Stimulated activated CD4-positive, alpha-beta T cell treated with anti-CD3 and anti-CD28 coated beads, TNF-alpha, amount 100 ng/mL, for 24 hours (primary cell): ENCODE measurements at places on chromosomes 5 and 9.

- DNase-seq: no peak
Observed at GRCh38 chr9:79616971-79617370, 45.2 kb downstream of the TLE4 start.

GRCh38 chr9:97366476-97366875 lies 45.4 kb upstream of the TDRD7 start:
- DNase-seq: no peak

GRCh38 chr9:131971482-131972074 lies 108.1 kb downstream of the MED27 start:
- DNase-seq: no peak

- DNase-seq: no peak
Observed at GRCh38 chr9:39588500-39589137, 233.2 kb downstream of the SPATA31A1 start.

GRCh38 chr5:57505272-57506200 lies 22.9 kb upstream of the ACTBL2 start:
- DNase-seq: no peak

DNA sequence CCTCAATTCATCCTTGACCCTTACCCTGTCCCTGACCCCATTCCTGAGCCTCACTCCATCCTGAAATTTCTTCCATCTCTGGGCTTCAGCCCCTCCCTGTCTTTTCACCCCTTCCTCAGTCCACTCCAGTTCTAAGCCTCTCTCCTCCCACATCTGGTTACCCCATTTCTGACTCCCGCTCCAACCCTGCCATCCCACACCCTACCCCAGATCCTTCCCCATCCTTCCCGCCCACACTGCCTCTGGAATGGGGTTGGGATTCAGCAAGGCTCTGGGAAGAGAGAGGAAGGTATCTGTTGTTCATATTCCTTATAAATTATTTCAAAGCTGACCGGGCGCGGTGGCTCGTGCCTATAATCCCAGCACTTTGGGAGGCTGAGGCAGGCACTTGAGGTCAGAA lies 29.9 kb upstream of the MVB12B start:
- DNase-seq: no peak

- no peak for DNase-seq
Observed at GRCh38 chr5:98713027-98713426, 60.4 kb upstream of the RGMB start.

DNA sequence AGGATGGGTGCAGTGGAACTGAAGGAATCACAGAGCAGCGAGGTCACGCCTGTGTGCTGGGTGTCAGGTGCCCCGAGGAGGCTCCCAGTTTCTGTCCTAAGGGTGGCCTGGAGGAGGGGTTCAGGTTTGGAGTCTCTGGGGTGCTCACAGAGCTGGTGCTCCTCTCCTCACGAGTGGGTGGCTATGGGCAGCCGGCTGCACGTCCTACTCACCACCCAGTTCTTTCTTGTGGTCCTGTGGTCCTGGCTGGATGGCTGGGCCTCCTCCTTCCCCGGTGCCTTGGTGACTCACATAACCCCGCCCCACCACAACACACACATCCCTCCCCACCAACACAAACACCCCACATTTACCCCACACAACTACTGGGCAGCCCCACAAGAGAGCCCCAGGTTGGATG lies 9.9 kb upstream of the PTGS1 start:
- no peak for DNase-seq

DNA sequence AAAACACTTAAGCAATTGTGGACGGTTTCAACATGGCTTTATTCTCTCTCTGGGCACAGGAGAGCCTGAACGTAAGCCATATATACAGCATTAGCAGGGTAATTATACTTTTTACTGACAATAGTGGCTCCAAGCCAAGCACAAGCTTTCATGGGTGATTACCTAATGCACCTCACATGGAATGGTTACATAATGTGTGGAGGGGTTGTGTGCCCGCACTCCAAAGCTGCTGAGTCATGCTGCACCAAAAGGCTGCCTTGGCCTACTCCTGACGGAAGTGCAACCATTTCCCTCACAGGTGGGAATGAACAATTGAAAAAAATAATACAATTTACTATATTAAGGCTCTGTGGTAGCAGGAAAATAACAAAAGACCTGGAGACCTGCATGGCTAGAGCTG lies 86.5 kb upstream of the ATP10B start:
- no peak for DNase-seq

GRCh38 chr5:67591491-67591890 lies 394.9 kb upstream of the CD180 start:
- DNase-seq: no peak

DNA sequence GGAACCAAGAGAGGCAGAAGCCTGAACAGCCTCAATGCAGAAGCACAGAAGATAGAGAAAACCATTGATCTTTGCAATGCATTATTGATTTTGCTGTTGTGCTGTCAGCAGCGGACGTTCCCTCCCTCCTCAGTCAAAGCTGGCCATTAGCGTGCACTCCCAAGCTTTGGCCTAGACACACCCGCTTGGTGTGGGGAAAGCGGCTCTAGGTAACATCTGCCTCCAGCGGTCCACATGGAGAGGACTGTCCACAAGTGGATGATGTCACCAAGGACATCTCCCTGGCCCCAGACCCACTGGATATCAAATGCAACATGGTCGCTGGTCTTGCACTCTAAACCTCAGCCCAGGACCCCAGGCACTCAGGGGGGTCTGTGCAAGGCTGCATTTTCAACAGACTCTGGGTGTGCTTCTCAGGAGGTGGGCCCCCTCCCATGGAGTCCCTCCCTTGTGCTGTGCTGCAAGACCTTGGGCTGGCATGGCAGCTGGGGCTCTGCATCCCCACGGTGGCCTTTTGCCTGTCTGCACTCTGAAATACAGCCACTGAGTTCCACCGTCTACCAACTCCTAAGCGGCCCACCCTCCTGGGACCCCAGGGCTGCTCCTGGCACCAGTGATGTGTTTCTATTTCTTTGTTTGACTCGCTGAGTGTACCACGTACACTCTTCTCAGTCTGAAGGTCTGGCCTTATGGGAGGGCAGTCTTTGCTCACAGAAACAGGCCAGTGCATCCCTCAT lies 1.9 kb downstream of the SEMA4D start:
- no peak for DNase-seq

DNA sequence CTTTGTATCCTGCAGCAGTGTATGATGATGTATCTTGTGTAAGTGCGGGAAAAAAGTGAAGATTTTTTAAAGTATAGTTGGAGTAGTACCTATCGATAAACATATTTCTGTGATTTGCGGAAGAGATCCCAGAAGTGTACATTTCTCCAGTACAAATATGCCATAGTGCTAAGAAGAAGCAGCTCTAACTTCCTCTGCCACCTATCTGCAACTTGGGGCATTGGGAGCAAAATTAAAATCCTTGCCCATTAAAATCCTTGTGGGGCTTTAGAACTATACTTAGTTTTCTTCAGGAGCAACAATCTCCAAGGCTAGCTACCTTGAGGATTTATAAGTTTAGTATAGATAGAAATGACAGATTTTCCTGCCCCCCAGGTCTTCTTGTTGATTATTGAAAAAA lies 123.7 kb downstream of the VCAN start:
- DNase-seq: no peak

- DNase-seq: no peak
Observed at GRCh38 chr5:2869471-2869870, 118.0 kb upstream of the IRX2 start.

- DNase-seq: no peak
Observed at GRCh38 chr9:22528485-22528884, 81.9 kb downstream of the DMRTA1 start.

GRCh38 chr5:98624145-98624880 lies 149.2 kb upstream of the RGMB start:
- DNase-seq: no peak

DNA sequence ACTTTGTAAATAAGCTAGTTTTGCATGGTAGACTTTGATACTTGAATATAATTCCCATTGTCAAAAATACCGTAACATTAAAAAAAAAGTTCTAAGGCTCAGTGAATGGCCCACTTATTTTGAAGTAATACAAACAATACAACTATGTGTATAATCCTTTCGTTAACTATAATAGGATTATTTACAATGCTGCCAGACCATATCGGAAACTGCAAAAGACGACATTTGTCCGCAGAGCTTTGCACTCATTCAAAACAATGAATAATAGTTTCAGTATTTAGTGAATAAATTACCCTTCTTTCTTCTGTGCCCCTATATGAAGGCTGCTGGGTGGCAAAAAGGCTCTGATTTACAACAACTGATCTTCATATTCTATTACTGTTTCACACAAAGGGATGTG lies 121.8 kb downstream of the DROSHA start:
- DNase-seq: no peak

DNA sequence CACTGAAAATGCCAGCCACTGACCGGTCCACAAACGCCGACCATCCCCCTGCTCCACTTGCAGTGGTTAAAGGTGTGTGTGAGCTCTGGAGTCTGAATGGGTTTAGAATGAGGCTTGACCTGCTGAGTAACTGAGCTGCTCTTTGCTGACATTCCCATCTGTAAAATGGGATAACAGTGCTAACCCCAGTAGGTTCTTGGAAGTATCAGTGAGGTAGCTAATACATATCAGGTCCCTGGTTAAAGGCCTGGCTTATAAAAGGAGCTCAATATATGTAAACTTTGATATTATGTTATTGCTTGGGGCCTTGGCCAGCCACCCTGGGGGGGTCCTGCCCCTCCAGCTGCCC lies 31.1 kb upstream of the DAB2IP start:
- DNase-seq: no peak

DNA sequence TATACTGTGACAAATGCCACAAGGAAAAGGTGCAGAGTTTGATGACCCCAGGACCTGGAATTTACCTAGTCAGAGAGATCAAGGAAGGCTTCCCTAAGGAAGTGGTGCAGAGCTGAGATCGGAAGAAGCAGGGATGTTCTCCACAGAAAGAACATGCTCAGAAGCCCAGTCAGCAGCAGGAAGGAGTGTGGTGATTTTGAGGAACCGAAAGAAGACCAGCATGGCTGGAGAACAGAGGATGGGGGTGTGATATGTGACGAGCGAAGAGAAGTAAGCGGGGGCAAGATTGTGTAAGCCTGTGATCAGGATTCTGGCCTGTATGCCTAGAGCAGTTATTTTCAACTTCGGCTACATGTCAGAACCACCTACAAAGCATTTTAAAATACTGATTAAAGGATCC lies 18.7 kb upstream of the PIK3R1 start:
- DNase-seq: no peak

- DNase-seq: no peak
Observed at GRCh38 chr5:122089096-122090013, 11.3 kb upstream of the LOX start.

- no peak for DNase-seq
Observed at GRCh38 chr5:16889203-16889971, 46.7 kb downstream of the MYO10 start.

DNA sequence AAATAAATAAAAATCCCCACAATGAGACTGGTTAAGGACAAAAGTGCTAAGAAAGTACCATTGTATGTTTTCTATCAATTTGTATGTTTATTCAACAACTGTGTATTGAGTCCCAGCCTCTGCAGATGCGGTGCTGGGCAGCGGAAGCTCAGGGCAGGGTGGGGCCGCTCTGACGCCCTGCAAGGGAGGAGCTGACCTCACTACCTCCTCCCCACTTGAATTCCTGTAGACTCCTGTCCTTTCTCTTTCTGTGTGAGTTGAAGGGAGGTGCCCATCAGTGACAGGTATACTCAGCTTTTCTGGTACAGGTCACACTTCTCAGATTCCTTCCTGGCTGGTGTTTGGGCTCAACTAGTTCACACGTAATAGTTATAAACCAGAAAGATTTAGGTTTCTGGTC lies 27.0 kb downstream of the ANGPTL2 start:
- no peak for DNase-seq

GRCh38 chr9:121277518-121278295 lies 9.7 kb downstream of the GSN start:
- DNase-seq: no peak

GRCh38 chr9:98034593-98035546 lies 21.7 kb upstream of the NANS start:
- DNase-seq: peak; percentile 90

GRCh38 chr9:11318946-11319345 lies 706.1 kb upstream of the PTPRD start:
- DNase-seq: no peak

DNA sequence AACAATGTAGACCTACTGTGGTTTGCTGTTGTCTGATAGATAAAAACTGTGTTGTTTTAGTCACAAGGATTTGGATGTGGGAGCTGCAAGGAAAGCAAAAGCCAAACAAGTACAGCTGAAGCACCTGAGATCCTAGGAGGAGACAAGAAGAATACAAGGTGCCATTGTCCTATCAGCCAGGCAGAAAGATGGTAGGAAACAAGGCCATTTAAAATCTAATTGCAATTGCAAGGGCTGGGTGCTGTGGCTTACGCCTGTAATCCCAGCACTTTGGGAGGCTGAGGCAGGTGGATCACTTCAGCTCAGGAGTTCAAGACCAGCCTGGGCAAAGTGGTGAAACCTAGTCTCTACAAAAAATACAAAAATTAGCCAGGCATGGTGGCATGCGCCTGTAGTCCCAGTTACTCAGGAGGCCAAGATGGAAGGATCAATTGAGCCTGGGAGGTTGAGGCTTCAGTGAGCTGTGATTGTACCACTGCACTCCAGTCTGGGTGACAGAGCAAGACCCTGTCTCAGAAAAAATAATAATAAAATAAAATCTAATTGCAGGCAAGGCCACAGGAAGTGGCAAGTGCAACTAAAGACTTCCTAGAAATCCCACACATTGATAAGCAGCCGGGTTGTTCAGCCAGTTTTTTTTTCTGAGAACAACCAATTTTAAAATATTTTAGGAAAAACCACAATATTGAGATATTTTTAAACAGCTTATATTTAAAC lies 22.6 kb downstream of the DOCK8 start:
- no peak for DNase-seq

GRCh38 chr9:110126986-110127864 lies 80.7 kb downstream of the C9orf152 start:
- no peak for DNase-seq

DNA sequence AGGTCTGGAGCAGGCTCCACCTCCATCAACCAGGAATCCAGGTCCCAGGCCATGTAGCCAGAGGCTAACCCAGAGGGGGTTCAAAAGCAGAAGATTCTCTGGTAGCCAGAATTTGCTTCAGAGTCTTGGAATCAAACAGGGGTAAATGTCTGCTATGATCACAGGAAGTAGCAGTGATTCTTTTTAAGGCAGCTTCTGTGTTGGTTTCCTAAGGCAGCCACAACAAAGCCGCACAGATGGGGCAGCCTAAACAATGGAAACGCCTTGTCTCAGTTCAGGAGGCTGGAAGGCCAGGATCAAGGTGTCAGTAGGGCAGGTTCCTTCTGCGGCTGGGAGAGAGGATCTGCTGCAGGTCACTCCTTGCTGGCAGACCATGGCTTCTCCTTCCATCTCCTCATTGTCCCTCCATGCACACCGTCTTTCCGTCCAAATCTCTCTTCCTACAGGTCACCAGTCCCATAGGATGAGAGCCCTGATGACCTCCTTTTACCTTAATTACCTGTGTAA lies 167.3 kb downstream of the ROR2 start:
- no peak for DNase-seq

GRCh38 chr5:180563994-180564393 lies 27.3 kb downstream of the SCGB3A1 start:
- DNase-seq: no peak
